ENCODE measurements at places on chromosomes 5 and 9.

DNA sequence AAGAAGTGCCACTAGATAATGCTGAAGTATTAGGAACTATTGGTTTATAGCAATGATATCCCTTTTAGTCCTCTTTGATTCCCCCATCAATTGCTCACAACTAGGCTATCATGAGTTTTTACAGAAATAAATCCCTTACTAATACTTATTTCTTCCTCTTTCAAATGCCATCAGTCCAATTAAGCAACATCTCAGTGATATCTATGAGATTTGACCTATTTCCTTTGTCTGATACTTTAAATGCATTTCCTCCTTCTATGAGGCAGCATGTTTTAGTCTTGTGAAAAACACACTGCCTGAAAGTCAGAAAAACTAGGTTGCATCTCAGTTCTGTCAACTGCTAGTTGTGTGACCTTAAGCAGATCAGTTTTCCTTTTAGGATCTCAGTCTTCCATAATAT lies 101.6 kb downstream of the FBXW11 start:
- no peak for DNase-seq

DNA sequence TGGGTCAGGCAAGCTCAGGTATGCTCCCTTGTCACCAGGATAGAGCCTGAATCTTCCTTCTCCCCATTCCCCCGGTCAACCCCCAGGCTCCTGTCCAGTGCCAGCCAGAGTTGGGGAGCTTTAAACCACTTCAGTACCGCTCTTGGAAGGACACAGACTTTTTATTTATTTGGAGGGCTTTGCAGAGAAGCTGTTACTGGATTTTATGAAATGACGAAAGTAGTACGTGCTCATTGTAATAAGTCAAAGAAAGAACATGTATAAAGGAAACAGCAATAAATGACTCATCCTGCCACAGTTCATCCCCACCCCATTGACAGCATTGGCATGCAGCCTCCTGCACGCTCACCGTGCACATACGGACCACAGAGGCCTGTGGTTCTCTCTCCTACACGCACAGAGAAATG lies 230.3 kb downstream of the AUH start:
- DNase-seq: peak; percentile 90

DNA sequence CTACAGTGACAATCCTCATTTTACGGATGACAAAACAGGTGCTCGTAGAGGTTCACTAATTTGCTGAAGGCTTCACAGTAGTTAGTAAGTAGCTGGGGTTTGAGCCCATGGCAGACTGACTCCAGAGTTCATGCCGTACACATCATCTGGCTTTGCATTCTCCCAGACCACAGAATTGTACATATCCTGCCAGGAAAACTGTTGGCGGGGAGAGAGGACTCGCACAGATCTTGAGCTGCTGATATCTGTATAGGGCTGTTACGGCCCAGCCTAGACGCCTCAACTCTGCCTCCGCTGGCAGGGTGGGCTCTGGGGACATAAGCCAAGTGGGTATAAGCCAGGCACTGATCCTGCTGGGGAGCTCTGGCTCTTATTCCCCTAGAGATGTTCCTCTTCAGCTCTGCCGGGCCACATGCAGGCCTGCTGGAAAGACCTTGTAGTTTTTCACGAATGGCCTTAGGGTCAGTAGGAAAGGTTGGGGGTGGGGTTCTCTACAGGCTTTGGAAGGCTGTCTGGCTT lies 16.3 kb downstream of the LARP1 start:
- DNase-seq: peak; percentile 21

GRCh38 chr9:79812507-79813257 lies 240.9 kb downstream of the TLE4 start:
- peak; percentile 10 for DNase-seq

DNA sequence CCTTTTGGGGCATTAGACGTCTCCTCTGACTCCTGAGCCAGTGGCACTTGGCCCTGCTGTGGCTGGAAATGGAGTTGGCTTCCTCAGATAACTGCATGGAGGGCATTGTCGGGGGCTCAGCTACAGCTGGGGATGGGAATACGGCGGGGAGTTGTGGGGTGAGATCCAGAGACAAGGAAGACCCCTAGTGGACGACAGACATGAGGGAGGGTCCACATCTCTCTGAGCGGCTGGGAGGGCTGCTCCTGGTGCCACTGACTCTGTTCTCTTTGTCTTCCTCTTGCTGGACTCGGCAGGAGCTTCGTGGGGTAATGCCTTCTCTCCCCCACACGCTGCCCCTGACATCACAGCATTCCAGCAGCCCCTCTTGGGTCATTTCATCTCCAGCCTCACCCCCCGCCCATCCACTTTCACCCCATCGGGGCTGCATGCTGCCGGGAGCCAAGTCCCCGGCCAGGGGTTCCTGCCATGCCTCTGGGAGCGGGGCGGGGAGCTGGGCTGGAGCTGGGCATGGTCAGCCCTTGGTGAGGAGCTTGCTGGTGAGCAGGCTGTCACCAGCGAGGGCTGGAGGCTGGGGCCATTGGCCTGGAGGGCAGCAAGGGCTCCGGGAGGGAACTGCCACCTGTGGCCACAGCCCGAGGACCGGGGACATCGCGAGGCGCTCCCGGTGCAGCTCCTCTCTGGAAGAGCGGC lies 172.3 kb downstream of the CACNA1B start:
- no peak for DNase-seq

DNA sequence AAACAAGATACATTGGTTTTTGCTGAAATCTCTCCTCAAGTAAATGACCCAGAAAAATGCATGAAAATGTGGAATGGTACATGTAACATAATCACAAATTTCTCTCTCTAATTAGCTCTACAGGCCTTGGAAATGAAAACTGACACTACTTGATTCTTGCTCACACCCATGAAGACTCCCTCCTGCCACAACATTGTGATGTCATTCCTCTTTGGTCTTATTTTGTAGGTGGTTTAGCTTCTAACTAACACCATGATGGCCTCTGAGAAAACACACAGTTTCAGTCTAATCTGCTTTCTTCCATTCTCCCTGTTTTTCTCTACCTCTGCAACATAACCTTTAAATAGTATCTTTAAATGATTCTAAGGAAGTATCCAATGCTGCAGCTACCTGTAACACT lies 78.6 kb upstream of the FAM174A start:
- DNase-seq: no peak

DNA sequence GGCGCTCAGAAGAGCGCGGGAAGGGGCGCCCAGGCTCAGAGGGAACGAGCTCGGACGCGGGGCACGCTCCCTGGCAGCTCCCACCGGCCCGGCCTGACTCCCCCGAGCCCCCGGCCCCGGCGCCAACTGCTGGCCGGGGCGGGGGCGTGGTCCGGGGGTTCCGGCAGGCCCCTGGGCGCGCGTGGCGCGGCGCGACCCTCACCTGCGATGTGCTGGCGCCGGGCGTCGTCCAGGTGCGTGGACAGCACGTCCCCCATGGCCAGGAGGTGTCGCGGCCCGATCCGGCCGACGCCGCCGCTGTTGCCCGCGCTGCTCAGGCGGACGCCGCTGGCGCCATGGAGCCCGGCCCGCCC lies 43.5 kb upstream of the STXBP1 start:
- no peak for DNase-seq

DNA sequence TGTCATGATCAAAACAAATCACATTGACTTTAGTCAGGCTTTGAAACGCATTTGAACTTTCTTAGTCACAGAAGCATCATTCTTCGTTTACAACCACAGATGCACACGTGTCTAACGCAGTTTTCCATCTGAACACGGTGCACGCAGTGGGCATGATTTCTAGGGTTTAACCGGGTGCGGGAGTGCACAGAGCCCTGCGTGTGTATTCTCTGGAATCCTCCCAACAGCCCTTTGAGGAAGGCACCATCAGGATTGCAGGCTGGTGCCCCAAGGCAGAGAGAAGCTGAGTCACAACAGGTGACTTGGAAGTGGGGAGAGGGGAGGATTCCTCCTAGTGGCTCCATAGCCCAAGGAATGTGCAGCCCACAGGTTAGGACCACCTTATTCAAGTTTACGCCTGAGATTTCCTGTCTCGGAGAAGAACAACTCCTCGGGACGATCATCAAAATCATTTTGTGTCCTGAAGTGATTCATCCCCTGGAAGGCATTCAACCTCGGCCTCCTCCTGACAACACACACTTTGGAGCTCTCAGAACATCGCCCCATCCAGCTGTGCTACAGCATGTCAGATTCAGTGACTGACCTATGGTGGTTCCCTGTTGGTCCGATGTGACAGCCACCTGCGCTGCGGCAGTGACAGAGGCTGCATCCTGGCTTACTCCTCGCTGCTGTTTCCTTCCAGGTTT lies 13.1 kb downstream of the ROPN1L start:
- DNase-seq: no peak

- no peak for DNase-seq
These were observed 146.9 kb upstream of the IER5L start for GRCh38 chr9:129324808-129325502.

GRCh38 chr5:43040287-43041098 lies at the start of gene ANXA2R:
Gene ANXA2R (minus strand): TSS chr5:43040319. CDS start chr5:43040046, 273 bp downstream.
- DNase-seq: peak; percentile 97

DNA sequence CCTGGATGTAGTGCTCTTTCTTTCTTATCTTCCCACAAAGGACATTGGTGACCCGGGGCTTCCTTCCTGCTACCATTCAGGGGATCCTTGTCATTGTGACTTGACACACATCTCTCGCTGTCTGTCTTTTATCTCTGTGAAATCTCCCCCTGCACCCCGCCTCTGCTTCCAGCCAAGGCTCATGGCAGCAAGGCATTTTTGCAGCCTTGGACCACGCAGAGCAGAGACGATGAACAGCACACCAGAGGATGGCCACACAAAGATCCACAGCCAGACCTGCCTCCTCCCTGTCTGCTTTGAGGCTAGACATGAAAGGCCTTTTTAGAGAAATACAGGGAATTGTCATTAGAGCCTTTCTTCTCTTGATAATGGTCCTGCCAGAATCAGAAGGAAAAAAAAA lies 549.1 kb downstream of the CDK5RAP2 start:
- DNase-seq: no peak

DNA sequence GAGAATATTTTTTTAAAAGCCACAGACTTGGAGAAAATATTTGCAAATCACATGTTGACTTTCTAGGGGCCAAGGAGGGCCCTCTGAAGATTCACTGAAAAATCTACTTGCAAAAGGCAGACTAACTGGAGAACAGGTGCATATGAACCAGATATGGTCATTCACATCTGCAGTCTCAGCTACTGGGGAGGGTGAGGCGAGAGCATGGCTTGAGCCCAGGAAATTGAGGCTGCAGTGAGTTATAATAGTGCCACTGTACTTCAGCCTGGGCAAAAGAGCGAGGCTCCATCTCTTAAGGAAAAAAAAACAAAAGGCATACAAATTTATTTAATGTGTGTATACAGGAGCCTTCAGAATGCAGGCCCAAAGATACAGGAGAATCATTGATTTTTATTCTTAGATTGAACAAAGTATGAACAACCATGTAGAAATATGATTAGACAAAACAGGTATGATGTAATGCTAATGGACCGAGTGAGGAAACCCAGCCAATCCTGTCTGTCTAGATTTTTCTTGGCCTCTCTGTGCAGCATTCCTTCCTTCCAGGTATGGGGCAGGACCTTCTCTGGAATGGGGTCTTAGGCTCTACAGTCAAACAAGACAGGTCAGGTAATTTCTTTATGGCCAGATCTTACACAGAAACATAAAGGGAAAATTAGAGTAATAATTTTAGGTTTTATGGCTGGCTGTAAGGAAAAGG lies 15.3 kb upstream of the SLC27A6 start:
- DNase-seq: no peak

DNA sequence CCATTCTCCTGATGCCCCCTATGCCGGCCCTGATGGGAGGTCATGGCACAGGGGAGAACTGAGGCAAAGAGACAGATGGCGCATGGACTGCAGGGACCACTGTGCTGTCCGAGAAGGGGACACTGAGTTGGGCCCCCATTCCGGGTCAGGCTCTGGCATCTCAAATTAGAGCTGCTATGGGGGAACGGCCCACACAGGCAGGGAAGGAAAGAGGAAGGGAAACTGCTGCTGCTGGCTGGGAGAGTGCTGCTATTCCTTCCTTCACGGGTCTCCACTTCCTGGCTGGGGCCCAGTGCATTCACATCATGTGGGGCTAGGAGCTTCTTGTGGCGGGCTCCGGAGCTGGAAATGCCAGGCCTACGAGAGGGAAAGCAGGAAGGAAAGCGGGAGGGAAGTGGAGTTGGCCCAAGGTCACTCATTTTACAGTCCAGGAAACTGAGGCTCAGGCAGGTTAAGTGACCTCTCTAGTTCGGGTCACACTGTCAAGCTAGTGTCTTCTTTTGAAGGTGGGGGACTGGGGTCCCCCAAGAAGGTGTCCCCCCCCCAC lies 1.3 kb upstream of the CARD19 start:
- no peak for DNase-seq

- no peak for DNase-seq
These were observed 81.4 kb downstream of the CD180 start for GRCh38 chr5:67115246-67115645.

- DNase-seq: peak; percentile 69
These were observed 19.5 kb upstream of the ARSI start for GRCh38 chr5:150322202-150322601.

DNA sequence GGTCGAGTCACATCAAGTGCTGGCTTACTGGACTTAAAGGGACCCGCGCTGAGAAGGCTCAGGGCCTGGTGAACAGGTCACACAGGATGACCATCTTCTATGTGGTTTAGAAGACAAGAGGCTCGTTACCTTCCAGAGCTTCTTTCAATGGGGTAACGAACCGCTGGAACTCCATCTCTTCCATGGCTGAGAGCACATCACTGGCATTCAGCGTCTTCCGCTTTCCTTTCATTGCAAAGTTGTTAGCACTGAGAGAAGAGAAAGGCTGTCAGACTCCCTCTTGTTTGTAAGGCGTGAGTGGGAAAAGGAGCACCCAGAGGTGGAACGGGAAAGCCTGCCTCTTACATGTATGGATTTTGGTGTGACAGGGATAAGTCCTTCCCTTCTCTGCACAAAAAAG lies 994 bp downstream of the POLE3 start:
- DNase-seq: no peak

DNA sequence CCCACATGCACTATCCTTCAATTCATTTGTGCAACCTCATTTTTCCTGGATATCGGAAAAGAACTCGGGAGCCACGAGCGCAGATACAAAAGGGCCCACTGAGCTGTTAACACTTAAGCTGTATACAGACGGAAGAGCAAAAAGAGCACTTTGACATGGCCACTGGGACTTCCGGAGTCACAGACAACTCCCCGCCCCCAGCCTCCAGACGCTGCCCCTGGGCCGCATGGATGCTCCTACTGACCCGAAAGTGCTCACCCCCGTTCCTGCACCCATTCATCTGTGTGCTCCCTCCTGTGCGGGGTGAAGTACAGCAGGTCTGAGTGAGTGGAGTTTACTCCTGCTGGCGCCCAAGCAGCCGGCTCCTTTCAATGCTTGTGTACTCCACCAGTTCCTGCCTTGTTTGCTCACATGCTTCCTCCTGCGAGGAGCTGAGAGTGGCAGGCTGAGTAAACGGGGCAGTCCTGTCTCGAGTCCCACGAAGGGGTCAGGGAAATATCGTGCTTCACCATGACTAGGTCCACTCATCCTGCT lies 901.0 kb upstream of the CTNND2 start:
- no peak for DNase-seq

- DNase-seq: peak; percentile 36
These were observed 52.6 kb upstream of the ARAP3 start for GRCh38 chr5:141734501-141735229.

- no peak for DNase-seq
These were observed 5.6 kb downstream of the TPRN start for GRCh38 chr9:137194909-137195308.

GRCh38 chr9:104256696-104257062 lies 162.6 kb downstream of the SMC2 start:
- no peak for DNase-seq

GRCh38 chr5:176844281-176844680 lies 33.9 kb downstream of the UNC5A start:
- no peak for DNase-seq

Measured in H4 (cell line).